Kidney tubule cell (primary cell): ENCODE measurements at places on chromosomes 12 and 14.
A peak's percentile ranks its signal among the peaks of the same experiment; 100 is the strongest.

DNA sequence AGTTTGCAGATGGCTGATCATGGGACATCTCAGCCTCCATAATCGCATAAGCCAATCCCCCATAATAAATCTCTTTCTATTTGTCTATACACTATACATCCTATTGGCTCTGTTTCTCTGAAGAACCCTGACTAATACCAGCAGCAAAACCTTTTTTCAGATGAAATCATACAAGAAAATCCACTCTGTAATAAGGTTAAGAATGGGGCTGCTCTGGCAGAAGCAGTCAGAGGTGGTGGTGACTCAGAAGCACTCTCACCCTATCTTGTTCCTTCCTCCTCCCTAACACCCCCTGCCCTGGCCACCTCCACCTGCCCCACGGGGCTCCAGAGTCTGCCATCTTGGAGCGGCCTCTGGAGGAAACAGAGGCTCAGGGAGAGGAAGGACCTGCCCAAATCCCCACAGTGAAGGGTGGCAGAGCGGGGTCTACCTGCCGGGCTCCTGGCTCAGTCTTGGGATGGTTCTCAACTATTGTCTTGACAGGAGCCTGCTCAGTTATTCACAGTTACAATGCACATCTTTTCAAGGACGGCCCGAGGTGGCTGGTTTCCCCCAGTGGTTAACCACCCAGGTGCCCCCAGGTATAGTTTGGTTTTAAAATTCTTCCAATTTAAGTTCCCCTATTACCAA, 109.3 kb upstream of the EVL start:
- DNase-seq, result no peak

DNA sequence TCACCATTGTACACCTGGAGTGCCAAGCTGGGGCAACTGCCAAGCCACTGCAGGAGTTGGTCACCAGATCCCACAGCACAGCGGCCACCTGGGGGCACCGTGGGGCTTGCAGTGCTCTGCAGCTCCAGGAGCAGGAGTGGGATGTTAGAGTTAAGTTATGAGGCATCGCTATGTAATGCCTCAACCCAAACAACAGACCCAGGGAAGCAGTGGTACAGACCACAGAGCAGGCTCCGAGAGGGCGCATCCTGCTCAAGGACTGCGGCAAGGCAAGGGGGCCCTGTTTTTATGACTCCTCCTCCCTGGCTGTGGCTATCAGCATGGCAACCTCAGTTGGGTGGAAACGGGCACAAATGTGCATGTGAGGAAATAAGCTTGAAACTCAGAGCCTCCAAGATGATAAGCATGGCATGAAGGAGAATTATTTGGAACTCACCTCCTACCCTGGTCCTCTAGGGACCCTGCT, 63.1 kb downstream of the ARL6IP4 start:
- peak; percentile 94 for DNase-seq

GRCh38 chr12:94687891-94688290, 37.5 kb upstream of the TMCC3 start:
- no peak for DNase-seq

DNA sequence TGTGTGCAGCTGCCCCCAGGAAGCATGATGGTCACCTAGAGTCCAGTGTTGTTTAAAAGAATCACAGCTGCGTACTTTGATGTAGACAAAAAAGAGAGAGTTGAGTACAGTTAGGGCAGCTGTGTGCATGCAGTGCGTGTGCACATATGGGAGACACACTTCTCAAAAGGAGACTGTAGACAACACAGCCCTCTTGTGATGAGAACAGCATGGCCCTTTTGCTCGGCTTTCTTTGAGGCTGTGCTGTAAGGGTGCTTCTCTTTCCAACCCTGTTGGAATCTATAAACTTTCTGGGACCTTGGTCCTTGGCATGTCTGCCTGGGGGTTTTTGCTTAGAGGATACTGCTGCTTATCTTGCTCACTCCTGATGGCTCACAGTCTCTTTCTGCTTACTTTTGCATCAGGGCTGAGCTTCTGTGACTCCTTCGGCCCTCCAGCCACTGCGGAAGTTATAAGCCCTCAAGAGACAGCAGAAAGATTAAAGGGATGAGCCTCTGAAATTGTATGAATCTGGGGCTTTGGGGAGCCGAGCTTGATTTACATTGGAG, 102.9 kb downstream of the DYRK2 start:
- no peak for DNase-seq

DNA sequence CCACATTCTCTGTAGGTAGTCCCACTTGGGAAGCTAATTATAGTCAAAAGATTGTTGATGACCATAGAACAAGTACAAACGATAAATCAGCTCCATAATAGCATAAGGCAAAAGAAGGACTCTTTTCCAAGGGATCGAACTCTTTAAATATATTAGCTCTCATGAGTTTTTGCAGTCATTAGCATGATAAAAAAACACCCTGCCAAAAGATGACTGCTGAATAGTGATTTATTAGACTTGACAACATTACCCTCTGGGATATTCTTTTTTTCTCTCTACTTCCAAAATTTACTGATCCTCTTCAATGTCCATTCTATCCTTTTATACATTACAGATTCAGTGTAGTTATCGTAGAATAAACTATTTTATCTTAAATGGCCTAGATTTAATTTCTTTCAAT, 14.2 kb downstream of the EPYC start:
- DNase-seq, result no peak

DNA sequence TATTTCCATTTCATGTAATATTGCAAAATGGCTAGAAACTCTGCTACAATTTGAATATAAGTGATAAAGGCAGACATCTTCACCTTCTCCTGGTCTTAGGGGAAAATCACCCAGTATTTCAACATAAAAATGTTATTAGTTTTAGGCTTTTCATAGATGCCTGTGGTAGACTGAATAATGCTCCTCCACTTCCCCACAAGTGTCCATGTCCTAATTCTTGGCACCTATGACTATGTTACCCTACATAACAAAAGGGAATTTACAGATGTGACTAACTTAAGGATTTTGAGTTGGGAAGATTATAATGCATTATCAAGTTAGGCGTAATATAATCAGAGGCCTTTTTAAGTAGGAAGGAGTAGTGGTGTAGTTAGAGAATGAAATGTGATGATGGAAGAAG, 196.4 kb downstream of the TMTC3 start:
- DNase-seq, result no peak

DNA sequence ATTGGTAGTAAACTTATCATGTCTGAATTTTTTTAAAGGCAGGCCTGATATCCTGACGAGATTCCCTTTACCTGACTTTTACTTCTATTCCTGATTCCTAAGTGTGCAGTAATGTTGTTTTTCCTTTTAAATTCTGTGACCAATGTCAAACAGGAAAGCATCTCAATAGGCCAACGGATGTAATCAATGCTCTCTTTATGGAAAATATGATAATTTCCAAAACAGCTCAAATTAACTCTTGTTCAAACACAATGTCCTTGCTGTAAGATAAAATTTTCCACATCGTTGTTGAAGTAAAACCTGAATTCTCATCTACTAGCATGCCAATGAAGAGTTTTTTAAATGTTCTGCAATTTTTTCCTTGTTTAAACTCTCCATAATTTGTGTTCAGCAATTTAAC, 8.0 kb upstream of the TAS2R31 start:
- no peak for DNase-seq

- DNase-seq, result no peak
These were observed 19.2 kb upstream of the PLEKHA5 start for GRCh38 chr12:19110221-19110940.

- no peak for DNase-seq
These were observed 113.7 kb downstream of the ESRRB start for GRCh38 chr14:76489667-76490066.

DNA sequence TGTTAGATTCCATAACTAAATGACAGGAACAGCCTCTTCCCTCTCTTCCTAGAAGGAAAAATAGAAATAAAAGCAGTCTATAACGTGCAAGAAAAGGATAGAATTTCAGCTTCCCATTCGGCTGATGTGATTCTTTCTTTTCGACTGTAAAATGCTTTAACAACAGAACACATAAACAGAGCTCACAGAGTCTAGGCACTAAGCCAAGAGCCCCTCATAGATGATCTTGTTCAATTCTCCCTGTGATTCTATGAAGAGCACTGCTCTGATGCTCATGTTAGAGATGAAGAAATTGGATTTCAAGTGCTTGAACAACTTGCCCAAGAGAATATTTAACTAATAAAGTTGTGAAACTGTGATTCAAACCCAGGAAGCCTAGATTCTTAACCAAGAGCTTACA, 232.7 kb downstream of the RPAP3 start:
- DNase-seq, result no peak

GRCh38 chr12:54394281-54394719, 9.8 kb upstream of the ZNF385A start:
- DNase-seq, result peak; percentile 59

DNA sequence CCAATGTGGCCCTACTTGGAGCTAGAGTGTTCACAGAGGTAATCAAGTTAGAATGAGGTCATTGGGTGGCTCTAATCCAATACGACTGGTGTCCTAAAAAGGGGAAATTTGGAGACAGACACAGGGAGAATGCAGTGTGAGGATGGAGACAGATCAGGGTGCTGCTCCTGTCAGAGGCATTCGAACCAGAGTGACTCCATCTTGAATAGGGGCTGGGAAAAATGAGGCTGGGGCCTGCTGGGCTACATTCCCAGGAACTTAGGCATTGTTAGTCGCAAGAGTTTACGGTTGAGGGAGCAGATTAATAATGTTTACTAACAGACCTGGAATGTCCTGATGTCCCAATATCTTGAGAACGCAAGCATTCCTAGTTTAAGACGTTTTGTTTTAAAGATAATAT, 20.2 kb downstream of the TNFAIP2 start:
- peak; percentile 58 for DNase-seq

- no peak for DNase-seq
These were observed 38.8 kb upstream of the ATF7IP start for GRCh38 chr12:14326699-14327098.

GRCh38 chr14:69543341-69544115, 31.1 kb downstream of the CCDC177 start:
- DNase-seq, result peak; percentile 94
